Stimulated activated CD8-positive, alpha-beta memory T cell treated with anti-CD3 and anti-CD28 coated beads, Interleukin-2, amount 100 ng/mL, for 1 hour (primary cell): ENCODE measurements at places on chromosomes 12 and 14.

DNA sequence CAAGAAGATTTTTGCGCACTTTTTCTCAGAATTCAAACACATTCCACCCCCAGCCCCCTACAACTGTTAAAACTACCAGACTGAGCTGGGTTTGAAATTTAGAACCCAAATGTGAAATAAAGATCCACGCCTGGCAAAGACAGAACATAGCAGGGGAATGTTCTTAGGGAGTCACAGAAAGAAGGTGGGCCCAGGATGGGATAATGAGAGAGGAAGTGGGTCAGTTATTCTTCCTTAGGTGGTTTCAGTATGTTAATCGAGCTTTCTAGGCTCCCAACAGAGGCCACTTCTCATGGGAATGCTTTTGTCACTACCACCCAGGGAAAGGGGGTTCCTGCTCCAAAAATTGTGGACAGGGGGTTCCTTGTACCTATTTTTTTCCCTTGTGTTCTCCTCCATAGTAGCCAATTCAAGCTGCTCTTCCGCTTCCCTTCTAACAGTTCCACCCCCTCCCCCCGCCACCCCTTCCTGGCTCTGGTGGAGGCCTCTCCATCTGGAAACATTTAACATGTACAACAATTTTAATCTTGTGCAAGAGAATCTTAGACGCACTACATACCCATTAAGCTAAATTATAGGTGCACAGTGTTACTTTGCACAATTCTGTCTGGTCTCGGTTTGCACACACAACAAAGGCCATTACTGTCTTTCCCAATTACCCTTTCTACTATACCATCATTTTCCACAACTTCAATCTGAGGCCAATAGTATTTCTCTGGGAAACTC, 218.1 kb downstream of the MON2 start:
- no peak for DNase-seq

- no peak for DNase-seq
Measured at GRCh38 chr12:114302117-114302516, 103.8 kb downstream of the TBX5 start.

DNA sequence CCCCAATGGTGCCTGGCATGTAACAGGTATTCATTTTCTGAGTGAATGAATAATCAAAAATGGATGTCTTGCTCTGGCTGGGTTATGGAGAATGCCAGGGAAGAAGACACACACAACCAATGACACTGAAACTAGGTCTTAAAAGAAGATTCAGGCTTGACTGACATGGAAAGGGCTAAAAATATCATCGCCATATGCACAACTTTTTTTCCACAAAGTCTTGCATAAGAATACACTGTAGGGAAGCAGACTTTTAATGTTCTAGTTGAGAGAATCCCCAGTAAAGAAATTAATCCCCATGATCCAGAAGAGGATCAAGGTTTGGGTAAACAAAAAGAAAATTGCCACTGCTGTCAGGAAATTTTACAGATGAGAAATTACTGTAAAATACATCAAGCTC, 116.4 kb downstream of the SLC2A13 start:
- DNase-seq, result no peak

DNA sequence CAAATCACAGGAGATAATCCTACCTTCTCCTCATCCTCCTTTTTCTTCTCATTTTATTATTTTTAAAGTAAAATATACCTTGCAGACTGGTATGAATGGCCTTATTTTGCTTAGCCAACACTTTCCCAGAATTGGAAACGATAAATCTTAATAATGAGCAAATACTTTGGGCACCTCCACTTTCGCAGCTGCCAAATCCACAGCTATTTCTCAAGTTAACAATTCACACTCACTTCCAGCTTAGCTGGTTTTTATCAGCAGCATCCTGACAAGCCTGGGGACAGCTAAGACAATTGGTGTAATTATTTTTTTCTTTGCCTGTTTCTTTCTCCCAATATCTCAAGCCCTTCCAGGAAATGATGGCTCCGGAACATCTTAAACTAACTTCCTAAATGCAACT, 867.5 kb upstream of the TMEM132C start:
- DNase-seq, result no peak

GRCh38 chr12:12441429-12441807, 84.5 kb downstream of the BORCS5 start:
- no peak for DNase-seq

- DNase-seq, result no peak
Measured at GRCh38 chr12:63821781-63822251, 22.7 kb upstream of the SRGAP1 start.

- no peak for DNase-seq
Measured at GRCh38 chr12:93838193-93838592, 161.0 kb downstream of the CRADD start.

GRCh38 chr12:5185435-5186069, 141.9 kb downstream of the KCNA5 start:
- no peak for DNase-seq

DNA sequence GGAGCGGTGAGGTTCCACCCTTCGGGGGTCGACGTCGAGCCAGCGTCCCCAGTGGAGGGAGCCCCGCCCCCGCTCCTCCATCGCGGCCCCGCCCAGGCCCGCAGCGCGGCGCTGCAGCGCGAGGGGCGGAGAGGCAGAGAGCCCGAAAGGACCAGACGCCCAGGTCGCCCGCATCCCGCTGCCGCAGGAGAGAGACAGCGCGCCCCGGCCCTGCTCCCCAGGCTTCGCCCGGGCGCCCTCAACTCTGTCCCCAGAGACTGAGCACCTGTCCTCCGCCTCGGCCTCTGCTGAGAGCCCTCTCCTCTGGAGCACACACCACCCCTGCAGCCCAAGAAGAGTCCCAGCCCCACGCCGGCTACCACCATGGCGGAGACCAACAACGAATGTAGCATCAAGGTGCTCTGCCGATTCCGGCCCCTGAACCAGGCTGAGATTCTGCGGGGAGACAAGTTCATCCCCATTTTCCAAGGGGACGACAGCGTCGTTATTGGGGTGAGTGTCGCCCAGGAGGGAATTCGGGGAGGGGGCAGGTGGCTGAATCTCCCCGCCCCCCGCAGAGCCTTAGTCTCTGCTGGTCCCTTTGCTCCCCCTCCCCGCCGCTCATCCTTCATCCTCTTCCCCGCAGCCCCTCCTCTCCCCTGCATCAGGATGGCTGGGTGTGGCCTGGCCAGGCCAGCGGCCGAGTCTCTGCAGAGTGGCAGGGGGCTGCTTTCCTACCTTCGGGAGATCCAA, at the start of gene KIF5A:
Gene KIF5A (plus strand): TSS at position 136 of the 732 bp plus-strand sequence. CDS start 228 bp downstream, at position 364.
- DNase-seq, result peak; percentile 29

DNA sequence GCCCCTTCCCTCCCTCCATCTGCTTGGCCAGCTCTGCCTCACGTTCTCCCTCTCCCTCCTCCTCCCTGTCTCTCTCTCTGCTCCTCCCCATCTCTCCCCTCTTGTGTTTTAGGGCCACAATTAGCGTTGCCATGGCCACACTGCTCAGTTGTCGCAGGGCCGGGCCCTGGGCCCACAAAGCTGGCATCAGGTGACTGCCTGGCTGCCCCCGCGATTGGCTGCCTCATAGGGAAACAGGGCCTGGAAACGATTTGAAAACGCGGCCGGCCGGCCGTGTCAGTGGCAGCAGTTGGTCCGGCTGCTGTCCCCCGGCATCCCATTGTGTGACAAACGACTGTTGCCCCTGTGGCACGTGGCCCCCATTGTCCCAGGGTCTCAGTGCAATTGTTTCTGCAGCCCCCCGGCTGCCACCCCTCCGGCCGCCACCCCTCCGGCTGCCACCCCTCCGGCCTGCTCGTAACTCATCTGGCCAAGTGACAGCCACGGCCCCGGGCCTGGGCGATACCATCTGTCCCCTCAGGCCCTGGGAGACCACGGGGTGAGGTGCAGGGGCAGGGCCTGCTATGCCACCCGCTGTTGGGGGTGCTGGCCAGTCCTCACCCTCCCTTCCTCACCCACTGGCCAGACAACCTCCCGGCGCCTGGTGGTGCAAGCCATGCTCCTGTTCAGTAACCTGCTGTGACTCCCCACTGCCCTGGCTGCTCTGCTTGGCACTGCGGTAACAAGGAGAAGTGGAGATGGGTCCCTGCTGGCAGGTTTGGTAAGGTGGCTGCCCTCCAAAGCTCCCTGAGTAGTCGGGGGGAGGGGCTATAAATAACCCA, 17.4 kb downstream of the FOXN4 start:
- no peak for DNase-seq

DNA sequence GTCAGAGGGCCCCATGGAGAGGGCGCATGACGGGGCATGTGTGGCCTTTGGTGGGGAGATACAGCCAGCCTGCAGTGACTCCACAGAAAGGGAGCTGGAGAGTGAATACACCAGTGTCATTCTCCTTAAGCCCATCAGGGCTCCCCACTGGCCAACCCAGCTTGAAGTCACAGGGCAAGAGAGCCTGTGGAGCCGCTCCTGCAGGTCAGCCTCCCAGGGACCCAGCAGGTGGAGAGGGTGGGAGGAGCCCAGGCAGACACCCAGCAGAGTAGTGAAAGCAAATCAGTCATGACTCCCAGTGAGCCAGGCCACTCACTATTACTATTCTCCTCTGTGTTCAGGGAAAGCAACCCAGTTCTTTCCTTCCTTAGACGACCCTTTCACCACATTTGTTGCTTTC, 110.0 kb upstream of the CPM start:
- DNase-seq, result no peak

DNA sequence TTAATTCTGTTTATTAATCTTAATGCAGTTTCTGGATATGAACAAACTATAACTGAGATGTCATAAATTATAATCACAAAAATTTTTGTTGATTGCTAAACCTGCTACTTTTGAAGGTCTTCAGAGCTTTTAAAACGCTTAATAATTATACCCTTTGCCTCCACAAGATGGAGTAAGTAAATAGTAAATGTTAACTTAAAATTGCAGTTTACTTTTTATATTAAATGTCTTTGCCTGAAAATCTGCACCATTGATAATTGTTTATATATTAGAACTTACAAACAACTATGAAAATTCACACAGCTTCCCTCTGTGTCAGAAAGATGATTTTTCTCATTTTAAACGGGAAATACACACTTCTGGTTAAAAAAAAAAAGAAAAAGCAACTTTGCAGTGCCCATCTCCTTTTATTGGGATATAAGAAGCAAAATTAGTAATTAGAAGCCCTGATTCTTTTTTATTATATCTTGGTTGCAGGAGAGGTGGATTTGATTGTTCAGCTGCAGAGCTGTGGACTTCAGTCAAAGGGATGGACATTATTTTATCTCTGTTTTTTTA, 35.6 kb downstream of the SCFD1 start:
- DNase-seq, result no peak

DNA sequence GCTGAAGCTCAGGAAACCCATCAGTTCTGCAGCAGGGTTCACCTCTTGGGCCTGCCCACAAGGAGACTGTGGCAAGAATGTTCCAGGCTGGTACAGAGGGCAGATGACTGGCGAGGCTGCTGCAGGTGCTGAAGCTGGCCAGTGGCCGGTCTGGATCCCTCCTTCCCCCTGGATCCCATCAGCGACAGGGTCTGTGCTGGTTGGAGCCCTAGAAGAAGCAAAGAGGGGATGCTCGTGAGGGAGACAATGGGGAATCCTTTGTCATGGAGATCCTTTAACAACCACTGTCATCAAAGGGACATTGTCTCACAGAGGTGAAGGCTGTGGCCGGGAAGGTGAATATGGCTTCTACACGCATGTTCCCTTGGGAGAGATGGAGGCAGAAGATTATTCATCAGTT, 211.4 kb upstream of the TMEM132C start:
- no peak for DNase-seq

- DNase-seq, result no peak
Measured at GRCh38 chr14:34081101-34081575, 130.3 kb upstream of the EGLN3 start.

DNA sequence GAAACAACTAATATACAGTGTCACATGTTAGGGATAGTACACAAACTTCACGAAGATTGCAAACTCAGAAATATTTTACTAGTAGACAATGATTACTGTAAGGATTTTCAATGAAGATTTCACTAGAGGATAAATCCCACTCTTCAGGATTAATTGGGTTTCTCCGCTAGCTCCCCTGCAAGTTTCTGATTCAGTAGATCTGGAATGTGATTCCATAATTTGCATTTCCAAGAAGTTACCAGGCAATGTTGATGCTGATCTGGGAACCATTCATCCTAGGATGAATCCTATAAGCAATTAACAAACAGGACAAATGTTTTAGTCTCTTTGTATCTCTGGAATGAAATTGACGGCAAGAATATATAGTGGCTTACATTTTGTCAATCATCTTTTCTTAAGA, 272.4 kb downstream of the ALX1 start:
- DNase-seq, result no peak

DNA sequence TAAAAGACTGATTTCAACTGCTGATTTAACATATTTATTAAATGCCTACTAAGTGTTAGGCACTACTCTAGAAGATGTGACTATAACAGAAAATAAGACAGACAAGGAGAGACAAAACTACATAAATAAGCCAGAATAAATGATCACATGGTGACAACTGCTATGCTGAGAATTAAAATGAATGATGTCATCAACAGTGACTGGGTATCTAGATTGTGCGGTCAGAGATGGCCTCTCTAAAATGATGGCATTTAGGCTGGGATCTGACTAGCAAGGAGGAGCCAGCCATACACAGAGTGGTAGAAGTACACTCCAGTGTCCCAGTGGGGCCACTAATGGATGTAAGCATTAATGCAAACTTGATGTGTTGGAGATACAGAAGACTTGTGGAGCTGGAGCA, 37.6 kb upstream of the SOX5 start:
- no peak for DNase-seq

DNA sequence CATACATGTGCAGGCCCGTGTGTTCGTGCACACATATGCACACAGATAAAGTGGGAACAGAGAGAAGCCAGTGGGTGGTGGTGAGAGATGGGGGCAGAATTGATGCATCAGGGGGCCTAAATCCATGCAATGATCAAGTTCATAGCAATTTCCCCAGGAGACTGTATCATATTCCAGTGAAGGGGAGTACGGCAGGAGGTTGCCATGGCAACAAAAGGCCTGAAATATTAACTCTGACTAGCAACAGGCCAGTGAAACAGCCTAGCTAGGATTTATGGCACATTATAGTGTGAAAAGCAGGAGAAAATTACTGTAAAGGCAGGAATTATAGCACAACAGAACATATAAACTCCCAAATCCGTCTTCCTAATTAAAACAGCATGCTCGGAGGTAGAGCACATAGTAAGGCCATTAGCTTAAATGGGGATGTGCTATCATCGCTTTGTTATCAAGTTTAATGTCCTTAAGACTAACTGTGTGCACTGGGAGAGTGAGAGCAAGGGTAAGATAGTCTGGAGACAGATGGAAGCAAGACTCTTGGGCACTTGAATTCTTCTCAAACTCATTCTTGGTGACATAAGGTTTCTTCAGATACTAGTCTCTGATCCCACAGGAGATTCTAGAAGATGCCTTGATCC, 806.3 kb downstream of the DIO2 start:
- no peak for DNase-seq

DNA sequence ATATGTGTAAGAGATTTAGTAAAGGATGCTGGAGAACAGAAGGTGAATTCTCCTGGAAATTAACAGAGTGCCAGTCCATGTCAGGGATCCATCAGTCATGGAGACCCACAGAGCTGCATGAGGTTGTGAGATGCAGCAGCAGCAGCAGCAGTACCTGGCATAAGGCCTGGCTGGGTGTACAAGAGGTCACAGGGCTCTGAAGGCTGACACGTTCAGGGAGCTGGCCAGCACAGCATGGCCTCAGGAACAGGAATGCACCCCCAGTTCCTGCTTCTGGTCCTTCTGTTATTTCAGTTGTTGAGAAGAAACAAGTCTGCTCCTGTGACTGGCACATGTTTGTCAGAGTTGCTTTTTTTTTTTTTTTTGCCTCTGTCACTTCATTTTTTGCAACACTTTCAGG, 210.8 kb downstream of the CNTN1 start:
- DNase-seq, result no peak

- no peak for DNase-seq
Measured at GRCh38 chr12:19506497-19506896, 67.2 kb downstream of the AEBP2 start.
